AG09309 (cell line): ENCODE measurements at places on chromosomes 1 and 21.

DNA sequence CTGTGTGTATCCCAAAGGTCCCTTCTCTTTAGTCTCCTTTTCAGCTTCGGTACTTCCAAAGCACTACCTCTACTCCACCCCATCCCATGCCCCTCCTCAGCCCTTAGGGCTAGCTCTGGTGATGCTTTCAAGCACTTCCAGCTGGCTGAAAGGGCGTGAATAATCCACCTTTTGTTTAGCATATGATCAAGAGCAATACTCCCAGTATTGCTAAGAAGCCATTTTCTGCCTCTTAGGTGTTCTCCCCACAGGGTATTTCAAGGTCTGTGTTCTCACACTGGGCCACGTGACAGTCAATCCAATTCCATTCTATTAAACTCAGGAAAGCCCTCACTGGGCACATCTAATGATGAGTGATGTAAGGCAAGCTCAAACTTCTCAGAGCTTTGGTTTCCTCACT lies 298.5 kb upstream of the PROX1 start:
- DNase-seq: no peak

DNA sequence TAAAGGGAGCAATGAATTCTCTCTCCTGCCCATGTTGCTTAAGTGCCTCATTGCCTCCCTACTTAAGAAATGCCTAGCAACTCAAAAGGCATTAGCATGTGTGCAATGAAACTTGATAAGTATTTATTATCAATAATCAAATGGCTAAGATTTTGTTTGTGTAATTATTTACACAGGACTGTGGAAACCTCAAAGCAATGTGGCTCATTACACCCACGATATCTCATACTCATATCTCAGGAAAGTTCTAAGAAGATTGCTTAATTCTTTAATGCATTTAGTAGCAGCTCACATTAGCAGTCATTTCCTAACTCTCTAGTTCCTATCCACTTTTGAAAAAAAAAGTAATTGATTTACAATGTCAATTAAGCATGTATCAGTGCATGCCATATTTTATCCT lies 253.3 kb downstream of the DUSP10 start:
- DNase-seq: no peak

GRCh38 chr1:230037261-230037660 lies 29.8 kb upstream of the GALNT2 start:
- no peak for DNase-seq

DNA sequence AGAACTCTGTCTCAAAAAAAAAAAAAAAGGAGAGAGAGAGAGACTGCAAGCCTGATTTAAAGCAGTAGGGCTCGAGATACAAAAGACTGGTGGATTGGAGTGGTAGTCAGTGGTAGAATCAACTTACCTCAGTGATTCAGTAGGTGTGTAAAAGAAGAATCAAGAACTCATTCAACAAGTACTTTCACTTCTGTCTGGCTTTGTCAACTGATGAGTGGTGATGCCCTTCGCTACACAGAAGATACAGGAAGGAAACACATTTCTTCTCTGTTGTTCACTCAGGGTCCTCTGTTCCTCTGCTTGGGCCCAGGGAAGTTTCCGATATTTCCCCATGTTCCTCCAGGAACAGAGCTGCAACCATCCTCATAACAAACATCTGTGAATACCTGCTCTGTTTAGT lies 68.6 kb upstream of the COG2 start:
- no peak for DNase-seq

DNA sequence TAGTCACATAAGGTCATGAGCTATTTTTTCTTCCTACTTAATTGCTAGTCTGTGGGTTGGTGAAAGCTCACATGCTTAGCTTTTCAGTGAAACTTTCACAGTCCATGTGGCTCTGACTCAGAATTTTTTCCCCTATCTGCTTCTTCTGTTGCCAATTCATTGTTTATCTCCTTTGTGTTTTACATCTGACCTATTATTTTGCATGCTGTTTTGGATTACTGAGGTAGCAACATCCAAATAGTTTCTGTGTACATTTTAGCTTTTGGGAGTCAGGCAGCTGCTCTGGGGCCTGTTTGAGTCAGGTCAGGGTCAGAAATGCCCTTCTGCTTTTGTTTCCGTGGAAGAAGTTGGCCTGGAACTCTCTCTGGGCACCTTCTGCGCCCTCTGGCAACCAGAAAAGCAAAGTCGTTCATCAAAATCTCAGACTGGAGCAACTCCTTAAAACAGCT lies 40.0 kb downstream of the ROR1 start:
- no peak for DNase-seq

DNA sequence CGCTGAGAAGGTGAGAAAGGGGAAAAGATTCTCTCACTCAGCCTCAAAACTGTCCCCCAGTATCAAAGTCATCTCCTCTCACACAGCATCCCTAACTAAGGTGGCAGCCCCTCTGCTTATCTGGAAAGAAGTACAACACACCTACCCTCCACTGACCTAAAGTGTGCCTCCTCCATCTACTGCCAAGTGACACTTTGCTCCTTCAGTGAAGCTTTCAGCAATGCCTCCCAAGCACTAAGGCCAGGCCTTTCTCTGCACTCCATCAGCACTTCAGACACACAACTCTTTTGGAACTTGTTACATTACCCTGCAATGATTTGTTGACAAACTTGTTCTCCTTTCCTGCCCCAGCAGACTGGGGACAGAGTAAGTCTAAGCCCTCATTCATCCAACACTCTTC lies 1.4 kb downstream of the SH3BP5L start:
- no peak for DNase-seq

- DNase-seq: no peak
These were observed 192.3 kb downstream of the PRDM16 start for GRCh38 chr1:3261007-3261968.

GRCh38 chr1:2045468-2046173 lies 4.6 kb upstream of the PRKCZ start:
- no peak for DNase-seq

DNA sequence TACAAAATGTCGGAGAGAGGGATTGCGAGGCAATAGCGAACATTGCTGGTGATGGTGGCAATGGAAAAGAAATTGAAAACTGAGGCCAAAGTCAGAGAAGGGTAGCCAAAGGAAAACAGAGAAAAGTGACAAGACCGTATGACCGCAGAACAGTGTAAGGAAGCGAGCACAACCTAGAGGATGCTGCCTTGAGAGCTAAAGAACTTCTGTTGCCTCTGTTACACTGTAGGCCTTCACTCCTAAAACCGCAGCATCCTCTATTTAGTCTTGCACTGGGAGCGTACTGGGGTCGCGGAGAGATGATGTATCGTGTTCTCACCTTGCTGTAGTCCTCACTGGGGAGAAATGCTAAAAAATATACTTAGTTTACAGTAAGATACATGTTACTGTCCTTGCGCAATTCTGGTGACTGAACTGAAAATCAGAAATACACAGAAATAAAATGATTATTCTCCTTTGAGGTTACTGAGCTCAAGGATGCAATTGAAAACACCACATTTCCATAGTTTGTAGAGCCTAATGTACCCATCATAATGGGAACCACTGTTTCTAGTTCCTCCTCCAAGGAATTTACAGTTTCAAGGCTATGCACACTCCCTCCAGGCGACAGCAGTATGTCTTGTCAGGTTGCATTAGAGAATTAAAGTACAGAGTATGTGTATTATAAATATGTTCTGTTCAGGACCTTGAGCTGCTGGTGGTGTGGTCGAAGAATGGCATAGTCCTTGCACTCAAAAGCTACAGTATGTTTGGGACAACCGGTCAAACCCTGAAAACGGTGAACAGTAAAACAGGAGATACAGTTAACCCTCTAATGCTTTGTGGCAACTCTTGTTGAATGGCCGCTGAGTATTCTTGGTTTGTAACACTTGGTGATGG lies 1.3 kb downstream of the NEK7 start:
- DNase-seq: no peak

DNA sequence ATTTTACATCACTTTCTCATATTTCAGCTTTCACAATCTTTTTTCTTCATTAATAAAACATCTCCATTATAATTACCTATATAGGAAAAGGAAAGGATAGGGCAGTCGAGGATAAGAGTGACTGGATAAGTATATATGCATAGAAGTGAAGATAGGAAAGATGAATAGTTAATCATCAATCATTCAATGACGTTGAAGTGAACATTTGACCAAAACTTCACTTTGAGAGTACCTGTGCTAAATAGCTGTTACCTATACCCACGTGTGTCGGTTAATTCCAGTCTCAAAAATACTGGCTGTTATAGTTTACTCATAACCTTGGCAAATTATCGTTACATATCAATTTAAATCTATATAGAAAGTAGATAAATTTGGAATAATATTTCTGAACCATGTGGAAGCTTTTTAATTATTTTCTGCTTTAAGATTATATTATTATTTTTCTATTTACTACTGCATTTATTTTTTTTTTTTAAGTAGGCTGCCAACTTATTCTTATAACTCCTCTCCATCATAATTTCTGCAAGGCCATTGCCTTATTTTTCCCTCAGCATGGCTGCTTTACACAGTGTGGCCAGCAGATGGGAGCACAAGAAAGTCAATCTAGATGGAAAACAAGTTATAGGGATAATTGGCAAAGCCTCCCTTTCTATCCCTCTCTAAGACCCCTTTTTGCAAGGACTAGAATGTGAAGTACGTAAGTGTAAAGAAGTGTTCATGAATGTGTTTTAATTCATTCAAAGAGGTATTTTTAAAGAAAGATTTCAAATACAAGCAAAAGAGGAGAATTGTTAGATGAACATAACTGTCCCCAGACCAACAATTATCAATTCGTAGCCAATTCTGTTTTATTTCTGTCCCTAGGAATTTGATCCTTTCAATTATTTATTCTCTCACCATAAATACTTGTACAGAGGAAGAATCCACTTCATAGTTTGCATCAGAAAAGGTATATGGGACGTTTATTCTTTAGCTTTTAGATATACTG lies 290.4 kb downstream of the KCNT2 start:
- DNase-seq: no peak

GRCh38 chr1:40413527-40414252 lies 36.6 kb upstream of the ZFP69B start:
- DNase-seq: no peak

DNA sequence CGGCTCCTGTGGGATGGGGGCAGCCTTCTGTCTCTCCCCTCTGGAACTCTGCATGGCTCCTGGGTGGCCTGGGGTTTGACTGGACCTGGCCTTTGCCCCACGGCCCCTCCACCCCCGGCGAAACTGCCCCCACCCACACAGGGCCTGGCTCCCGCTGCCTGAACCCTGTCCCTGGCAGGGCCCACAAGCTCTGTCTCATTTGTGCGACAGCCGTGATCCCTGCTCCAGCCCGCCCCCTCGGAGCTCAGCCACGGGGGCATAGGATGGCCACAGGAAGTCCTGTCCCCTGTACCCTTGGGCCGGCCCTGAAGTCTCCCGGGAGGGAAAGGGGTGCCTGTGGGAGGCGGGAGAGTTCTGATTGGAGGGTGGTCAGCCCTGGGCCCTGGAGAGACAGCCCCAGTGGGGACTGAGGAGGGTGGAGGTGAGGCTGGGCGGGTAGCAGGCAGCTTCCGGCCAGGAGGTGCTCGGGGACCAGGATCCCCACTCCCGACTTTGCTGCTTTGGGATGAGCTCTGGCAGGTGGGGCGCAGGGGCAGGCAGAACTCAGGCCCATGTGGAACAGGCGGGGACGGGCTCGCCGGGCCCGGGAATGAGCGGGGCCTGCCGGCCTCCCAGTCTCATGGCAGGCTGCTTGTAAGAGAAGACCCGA lies 45.1 kb downstream of the SLX9 start:
- DNase-seq: no peak

DNA sequence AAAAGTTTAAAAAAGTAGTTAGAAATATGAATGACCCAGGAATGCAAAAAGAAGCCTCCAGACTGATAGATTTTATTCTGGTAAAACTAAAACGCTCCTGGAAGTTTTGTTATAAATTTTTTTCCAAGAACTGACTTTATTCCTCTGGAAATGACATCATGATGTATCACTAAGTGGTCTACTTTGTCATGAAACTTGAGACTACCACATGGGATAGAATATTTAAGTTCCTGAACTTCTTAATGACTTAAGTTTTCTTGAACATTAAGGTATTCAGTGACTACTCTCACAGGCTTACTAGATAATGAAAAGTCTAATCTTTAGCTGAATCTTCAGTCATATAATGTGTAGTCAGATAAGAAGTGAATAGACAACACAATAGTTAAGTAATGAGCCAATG lies 842.2 kb downstream of the USP25 start:
- no peak for DNase-seq

GRCh38 chr1:179888071-179888470 lies 6.0 kb downstream of the TOR1AIP1 start:
- DNase-seq: no peak

DNA sequence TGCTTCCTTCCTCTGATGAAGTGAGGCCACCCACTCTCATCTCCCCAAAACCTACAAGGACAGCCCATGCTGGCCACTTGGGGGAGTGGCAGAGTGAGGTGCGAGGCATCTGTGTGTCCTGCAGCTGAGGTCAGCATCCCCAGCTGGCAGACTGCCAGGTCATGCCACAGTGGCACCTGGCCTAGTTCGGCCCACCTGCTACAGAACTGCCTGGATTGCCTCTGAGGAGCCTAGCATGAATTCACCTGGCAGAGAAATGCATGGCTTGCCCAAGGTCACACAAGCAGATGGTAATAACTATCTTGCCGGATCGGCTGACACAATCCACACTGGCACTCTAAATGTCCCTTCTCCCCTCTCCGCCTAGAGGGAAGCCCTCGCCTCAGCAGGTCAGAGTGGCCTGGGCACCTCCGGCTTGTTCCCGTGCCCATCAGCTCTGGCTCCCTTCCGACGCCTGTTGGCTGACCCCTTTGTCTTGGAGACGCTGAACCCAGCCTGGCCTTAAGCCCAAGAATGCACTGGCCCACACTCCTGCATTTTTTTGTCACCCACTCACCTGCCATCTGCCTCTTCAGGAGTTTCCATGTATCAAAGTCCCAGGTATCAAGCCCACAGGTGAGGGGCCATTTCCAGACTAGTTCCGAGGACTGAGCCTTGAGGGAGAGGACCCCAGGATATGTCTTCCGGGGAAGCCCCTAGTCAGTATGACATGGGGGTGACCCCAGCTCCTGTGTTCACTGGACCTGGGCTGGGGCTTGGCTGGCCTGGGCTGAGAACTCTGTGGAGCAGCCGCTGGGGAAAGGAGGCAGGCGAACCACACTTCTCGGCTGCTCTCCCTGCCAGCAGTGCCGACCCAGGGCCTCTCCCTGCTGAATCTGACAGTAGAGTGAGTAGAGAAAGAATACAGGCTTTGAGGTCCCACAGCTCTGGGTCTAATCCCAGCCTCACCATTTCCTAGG lies 21.7 kb downstream of the ECE1 start:
- DNase-seq: no peak

DNA sequence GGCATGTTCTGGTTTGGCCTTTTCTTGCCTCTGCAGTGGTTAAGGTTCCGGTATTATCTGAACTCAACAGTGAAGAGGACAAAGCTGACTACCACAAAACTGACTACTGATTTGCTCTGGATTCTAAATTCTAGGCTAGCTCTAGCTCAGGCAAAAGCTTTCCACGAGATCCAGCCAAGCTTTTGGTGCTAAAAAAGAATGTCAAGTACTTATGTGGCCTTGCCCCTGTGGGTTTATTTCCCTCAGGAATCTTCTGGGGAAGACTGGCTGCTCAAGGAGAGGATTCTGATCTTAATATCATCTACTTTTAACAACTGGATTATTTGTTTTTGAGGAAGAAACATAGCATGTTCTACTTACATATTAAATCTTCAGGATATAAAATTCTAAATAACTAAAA lies 26.1 kb upstream of the MTMR11 start:
- DNase-seq: no peak
